ENCODE measurements at places on chromosomes 13 and 19.

- DNase-seq = no peak
Measured at GRCh38 chr19:32208060-32208459, 137.3 kb upstream of the ZNF507 start.

DNA sequence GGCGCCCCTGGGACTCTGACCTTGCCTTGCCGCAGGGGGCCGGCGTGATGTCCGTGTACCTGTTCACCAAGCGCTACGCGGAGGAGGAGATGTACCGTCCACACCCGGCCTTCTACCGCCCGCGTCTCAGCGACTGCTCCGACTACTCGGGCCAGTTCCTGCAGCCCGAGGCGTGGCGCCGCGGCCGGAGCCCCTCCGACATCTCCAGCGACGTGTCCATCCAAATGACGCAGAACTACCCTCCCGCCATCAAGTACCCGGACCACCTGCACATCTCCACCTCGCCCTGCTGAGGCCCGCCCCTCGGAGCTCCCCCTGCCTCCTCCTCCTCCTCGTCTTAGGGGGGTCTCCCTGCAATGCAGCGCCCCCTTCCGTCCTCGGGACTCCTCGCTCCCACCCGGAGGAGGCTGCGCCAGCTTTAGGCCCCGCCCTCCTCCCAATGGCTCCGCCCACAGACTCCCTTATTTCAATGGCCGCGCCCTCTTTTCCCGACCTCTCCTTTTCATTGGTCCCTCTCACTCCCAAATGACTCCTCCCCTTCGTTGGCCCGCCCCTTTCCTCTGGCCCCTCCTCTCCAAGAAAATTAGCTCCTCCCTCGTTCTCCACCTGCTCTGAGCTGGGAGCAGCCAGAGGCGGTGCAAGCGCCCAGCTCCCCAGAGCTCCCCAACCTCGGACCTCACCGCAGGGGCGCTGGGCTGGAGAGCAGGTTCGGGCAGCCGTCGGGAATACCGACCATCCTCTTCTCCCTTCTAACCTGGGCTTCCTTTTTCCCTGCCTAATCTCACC lies 20.5 kb upstream of the CACNG8 start:
- no peak for DNase-seq

- DNase-seq = no peak
Measured at GRCh38 chr13:48728226-48728625, 74.5 kb downstream of the CYSLTR2 start.

GRCh38 chr13:76707360-76707759 lies 178.8 kb downstream of the KCTD12 start:
- no peak for DNase-seq

DNA sequence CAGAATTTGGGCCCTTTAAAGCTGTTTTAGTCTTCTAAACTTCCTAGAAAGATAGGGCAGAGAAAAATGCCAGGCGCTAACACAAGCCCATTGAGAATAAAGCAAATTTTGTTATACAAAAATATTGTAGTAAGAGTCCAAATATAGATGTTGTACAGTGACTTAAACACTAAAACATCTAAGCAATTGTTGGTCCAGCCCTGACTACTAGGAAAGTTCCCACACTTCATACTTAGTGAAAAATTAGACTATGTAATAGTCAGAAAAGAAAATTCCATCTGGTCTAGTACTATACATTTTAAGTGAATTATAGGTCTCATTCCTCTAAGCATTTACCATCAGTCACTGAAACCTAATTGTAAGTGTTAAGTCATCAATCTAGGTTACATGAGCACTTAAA lies 1518.3 kb upstream of the SLC10A2 start:
- DNase-seq = no peak

DNA sequence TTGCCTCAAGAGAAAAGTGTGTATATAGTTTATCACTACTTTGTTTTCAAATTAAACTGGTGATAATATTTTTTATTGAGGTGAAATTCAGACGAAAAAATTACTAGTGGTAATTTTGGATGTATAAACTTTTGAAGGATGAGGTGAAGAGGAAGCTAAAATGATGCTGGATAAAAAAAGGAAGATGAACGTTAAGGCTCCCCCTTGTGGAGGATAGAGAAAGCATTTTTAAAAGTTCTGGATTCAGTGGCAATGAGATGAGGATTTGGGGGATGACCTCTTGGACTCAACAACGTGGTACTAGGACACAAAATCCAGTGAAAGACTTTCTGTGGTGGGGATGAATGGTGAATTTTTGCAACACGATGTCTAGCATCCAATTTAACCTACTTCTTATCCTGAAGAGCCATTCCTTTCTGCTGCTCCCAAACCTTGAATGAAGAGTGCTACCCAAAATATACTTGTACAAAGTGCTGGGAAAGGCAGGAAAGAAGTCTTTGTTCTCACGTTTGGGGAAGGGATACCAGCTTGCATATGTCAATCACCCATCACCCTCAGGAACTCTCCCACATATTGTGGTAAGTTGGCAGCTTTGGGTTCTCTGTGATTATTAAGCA lies 7.3 kb upstream of the SIGLEC5 start:
- no peak for DNase-seq

- no peak for DNase-seq
Measured at GRCh38 chr19:15428956-15429824, 10.4 kb upstream of the AKAP8L start.

DNA sequence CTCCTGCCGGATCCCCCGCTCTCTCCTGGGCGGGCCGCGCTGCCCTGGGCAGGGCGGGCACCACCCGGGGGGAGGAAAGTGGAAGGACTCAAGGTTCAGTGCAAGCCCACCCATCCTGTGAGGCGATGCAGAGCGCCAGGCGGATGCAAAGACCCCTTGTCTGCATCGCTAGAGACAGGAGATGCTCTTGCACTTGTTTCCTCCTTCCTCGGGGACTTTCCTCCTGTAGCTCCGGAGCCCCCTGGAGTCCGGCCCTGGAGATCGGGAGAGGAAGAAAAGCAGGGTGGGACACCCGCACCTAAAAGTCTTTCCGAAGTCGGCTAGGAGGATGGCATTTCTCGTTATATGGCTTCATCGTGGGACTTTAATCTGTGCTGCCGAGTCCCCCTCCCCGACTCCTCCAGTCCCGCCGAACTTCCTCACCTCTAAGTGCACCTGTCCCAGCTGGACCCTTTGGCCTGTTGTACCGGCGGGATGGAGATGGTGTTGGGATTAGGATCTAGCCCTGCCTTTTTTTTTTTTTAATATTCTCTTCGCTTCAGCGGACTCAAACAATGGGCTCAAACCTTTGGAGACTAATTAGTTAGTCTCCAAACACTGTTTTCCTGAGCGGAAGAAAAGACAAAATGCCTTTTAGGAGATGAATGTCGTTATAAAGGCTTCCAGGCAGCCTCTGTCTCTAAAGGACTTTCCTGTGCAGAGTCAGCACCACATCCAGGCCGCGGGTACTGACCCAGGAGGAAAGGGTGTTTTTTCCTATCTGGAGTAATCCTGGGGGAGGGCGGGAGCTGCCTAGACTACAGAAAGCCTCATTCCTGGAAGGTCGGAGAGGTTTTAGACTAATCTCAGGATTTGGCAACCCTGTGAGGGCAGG lies 725 bp downstream of the FAM124A start:
- DNase-seq = no peak

DNA sequence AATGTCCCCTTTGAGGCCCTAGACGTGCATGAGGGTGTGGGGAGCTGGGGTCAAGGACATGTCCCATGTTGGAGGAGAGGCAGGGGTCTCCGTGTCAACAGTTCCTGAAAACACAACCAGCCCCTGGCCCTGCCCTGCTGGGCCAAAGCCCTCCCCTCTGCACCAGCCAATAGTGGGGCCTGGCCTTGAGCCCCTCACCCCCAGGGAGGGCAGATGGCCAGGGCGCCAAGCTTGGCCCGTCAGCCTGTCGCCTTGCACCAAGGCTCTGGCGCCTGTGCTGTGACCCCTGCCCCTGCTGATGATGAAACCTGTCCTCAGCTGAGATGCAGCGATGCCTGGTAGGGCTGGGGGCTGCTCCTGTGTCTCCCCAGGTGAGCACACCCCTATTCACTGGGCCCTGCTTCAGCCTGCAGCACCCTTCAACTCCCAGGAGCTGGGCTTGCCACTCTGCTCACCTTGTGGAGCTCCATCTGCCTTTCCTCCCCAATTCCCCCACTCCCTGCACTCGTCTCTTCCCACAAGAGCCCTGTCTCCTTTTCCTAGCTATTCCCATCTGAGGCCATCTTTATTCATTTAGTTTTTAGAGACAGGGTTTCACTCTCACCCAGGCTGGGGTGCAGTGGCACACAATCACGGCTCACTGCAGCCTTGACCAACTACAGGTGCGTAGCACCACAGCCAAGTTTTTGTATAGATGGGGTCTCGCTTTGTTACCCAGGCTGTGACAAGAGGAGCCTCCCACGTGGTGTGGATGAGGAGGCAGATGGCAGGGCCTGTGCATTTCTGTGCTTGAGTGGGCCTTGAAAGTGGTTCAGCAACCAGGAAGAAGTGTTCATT lies 2.1 kb upstream of the HAMP start:
- no peak for DNase-seq

DNA sequence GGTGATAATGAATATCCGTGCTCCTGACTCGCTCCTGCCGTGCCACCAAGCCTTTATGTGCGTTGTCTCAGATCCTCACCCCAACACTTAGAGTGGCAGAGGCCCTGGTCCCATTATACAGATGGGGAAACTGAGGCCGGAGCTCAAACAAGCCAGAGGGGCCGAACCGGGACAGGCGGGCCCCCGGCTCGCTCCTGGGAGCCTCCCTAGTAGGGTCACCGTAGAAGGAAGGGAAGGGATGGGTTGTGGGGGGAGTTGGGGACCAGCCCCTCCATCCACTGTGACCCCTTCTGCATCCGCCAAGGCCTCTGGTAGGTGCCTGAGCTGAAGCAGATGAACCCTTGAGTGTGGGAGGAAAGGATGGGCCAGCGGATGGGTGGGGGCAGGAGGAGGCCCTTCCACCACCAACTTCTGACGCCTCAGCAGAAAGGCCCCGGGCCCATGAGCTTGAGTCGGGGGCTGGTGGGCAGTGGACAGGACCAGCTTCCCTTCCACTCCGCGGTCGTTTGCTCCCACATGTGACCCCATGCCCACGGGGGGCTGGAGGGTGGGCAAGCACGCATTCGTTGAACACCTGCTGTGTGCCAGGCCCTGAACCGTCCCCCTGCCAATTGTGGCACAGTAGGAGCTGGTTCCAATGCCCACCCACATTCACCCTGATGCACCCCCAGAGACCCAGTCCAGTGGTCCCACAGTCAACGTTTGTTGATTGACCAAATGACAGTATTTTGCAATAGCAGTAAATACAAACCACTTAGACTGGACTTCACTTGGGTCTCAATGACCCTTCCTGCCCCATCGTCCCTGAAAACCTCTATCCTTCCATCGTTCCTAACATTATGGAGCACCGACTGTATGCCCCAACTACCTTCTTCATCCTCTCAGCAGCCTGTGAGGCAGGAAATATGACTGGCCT lies 24.2 kb upstream of the TCF3 start:
- DNase-seq = no peak

GRCh38 chr13:61111529-61111928 lies 304.1 kb downstream of the PCDH20 start:
- no peak for DNase-seq

DNA sequence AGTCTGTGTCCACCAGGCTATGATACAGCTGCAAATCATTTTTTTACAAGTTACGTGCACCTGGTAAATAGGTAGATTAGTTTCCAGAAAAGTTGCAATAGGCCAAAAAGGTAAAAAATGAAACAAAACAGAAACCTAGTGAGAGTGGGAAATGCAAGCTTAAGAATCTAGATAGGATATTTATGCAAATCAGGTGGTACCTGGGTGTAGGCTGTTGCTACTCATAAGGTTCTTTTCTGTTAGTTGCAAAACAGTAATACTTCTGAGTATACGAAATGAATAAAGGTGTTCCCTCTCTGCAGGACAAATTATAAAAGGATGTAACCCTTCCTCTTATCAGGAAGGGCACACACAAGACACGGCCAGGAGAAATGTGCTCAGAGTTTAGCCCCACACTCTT lies 97.9 kb downstream of the UGGT2 start:
- no peak for DNase-seq

GRCh38 chr13:102816708-102817107 lies 17.8 kb downstream of the BIVM start:
- DNase-seq = no peak

- no peak for DNase-seq
Measured at GRCh38 chr19:49538643-49539042, 10.8 kb downstream of the RCN3 start.

GRCh38 chr13:79943346-79944023 lies 397.4 kb downstream of the SPRY2 start:
- DNase-seq = no peak

GRCh38 chr13:111898956-111899713 lies 167.8 kb upstream of the SOX1 start:
- DNase-seq = no peak

GRCh38 chr13:31051999-31052398 lies 109.7 kb downstream of the HSPH1 start:
- no peak for DNase-seq

- no peak for DNase-seq
Measured at GRCh38 chr19:46813839-46814358, 25.5 kb upstream of the SLC1A5 start.

DNA sequence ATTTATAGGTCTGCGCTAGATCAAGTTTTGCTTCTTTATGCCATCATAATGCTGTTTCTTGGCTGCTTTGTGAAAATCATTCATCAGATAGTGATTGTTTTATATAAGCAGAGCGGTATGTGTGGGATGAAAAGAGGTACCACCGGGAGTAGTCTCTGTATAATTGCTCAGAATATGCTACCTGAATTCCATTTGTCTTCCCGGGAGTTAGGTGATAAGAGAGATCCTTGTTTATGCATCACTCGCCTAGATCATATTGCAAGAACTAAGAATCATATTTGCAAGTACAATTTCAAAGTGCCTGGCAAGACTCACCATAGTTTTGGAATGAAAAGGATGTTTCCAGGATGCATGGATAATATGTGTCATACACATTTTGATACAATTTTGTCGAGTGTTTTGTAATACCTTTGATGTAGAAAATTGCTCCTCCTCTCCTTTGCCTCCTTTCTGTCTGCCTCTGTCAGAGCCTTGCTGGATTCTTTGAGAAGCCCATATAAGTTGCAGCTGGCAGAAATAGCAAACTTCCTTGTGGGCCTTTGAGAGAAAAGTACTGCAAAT lies 1306.0 kb upstream of the SLC10A2 start:
- no peak for DNase-seq

GRCh38 chr13:42769650-42770049 lies 11.7 kb upstream of the FAM216B start:
- no peak for DNase-seq

- DNase-seq = no peak
Measured at GRCh38 chr13:70366720-70367119, 258.5 kb upstream of the KLHL1 start.

- no peak for DNase-seq
Measured at GRCh38 chr13:60412909-60413616, 16.0 kb downstream of the TDRD3 start.

- no peak for DNase-seq
Measured at GRCh38 chr19:4606921-4607678, 32.2 kb upstream of the TNFAIP8L1 start.

DNA sequence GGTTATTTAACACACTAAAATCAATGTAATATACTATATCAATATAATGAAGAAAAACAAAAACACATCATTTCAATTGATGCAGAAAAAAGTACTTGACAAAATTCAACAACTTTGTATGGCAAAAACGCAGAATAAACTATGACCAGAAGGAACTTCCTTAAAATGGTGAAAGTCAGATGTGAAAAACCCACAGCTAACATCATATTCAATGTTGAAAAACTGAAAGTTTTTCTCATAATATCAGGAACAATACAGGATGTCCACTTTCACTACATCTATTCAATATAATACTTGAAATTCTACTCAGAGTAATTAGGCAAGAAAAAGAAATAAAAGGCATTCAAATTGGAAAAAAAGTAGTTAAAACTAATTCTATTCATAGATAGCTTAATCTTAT lies 50.3 kb downstream of the SPRY2 start:
- DNase-seq = no peak

Data from stimulated activated CD4-positive, alpha-beta T cell treated with anti-CD3 and anti-CD28 coated beads, Interleukin-4, amount 100 ng/mL, for 48 hours (primary cell).